ENCODE measurements at places on chromosomes 11 and 22.

DNA sequence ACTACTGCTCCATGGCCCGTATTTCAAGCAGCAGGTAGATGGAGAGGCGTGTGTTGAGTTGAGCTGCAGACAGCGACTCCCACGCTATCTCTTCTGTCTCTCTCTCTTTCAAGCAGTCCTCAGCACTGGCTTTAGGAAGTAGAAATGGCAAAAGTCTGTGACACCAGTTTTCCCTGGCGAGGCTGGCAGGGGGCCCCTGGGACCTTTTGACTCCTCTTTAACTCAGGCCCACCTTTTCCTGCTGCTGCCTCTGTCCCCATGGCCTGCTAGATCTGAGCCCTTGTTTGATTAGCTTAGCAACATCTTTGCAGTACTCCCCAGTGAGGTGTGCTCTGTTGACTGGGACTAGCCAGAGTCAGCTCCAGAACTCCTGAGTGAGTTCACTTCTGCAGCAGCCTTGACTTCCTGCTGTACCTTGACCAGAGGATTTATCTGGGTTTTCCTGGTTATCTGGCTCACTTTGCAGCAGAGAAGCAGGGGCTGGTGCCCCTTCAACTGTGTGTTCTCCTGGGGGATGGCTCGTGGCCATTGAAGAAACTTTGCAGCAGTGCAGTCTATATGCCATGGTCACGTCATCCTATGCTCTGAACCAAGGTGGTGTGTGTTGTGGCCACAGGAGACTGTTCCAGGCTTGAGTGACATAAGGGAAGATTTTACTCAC is 183.9 kb downstream of the DBX1 start:
- DNase-seq = no peak

GRCh38 chr11:43987384-43988039 is 45.1 kb downstream of the C11orf96 start:
- no peak for DNase-seq

GRCh38 chr11:126544108-126545056 is 188.9 kb downstream of the ST3GAL4 start:
- no peak for DNase-seq

DNA sequence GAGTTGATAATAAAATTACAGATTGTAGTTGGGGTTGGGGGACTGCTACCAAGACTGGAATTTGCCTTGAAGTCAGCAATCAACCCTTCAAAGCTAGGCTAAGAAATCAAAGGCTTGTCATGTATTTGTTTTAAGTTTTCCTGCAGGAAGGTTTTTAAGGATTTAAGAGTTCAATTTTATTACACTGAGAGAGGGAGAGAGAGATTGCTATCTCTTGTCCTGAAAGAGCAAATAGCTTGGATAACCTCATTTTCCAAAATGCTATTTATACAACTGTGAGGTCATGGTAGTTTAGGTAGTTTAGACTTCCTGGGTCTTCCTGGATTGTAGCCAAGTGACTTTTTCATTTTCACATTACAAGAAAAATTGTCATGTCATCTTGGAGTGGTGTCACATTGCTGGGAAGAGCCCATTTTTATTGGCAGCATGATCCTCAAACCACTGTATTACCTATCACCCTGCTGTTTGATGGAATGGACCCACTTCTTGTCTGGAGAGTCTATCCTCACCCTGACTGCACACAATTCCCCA is 10.1 kb upstream of the PRSS23 start:
- DNase-seq = no peak

DNA sequence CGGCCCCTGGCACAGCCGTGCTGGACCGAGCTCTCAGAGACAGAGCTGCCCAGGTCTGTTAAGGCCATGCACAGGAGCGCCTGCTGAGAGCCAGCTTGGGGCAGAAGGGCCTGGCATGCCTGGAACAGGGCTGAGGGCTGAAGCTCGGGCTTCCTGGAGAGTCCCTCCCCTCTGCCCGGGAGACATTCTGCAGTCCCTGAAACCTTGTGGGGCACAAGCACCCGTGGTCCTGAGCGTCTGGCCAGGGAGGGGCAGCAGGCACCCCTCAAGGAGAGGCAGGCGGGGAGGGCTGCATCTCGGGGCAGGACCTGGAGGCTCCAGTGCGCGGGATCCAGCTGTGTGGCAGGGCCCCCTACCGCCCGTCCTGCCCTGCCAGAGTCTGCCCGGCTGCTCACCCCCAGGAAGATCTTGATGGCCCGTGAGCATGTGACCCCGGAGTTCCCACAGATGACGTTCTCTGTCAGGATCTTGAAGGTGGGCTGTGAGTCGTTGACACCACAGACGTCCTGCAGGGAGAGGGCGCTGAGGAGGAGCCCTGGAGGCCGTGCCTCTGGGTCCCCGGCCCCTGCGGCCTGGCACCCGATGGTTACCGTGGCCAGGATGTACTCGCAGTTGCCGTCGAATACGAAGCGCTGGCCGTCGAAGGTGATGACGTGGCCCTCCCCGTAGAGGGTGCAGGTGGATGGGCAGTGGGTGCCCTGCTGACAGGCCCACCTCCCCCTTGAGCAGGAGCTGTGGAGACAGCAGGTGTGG is 10.9 kb downstream of the MUC6 start:
- DNase-seq = no peak

All from HCT116 (cell line).